ENCODE measurements at places on chromosomes 5 and 9.
A peak's percentile ranks its signal among the peaks of the same experiment; 100 is the strongest.

- no peak for DNase-seq
Measured at GRCh38 chr9:81417941-81418340, 271.4 kb downstream of the TLE1 start.

DNA sequence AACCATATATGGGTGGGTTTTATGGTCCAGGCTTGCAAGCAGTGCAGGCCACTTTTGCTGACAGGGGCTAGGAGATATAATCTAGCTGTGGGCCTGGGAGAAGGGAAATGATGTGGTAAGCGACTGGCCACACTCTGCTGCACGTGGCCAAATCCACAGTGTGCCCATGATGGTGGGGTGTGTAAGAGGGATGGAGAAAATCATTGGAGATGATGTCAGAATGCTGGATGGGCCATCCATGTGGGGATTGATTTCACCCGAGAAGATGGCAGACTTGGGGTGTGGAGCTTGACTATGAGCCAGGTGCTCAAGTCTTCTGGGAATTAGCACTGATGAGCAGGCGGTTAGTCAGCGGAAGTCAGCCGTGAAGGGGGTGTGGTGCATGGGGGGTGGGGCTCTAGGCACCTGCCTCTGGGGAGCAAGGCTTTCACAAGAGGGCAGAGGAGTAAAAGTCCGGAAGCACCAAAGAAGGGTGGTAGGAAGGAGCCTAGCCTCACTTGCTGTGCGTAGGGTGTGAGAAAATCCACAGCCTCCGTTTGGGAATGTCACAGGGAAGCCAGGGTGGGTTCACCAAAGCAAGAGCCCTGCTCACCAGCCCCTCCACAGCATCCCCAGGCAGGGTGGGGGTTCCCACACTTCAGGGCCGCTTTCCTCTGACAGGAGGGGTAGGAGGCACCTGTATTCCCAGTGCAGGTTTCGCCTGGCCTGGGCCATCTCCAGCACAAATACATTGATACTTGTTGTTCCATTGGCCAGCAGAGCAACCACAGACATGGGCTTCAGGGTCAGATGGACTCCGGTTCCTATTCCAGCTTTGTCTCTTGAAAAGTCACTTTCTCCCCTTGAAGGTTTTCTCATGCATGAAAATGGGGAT is 44.5 kb upstream of the ANGPTL2 start:
- DNase-seq: peak; percentile 73

DNA sequence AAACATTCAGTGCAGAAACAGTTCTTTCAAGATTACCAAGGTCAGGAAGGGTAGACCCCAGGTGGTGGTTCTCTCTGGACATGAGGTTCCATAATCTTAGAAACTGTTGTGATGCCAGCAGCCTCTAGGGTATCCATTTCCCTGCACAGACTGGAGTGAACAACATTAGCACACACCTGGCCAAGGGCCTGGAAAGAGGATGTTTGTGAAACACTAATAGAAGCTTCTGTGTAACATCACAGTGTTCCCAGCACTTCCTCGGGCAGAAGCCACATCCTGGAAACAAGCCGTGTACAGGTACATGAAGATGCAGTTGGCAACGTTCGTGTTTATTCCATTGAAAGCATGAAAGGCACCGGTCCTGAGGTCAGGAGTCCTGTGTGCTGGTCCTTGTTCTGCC is 598.2 kb upstream of the KLF4 start:
- no peak for DNase-seq

- DNase-seq: no peak
Measured at GRCh38 chr9:105681313-105681712, 13.0 kb upstream of the TMEM38B start.

GRCh38 chr9:122031776-122032175 is 61.3 kb downstream of the TTLL11 start:
- DNase-seq: no peak
